Stimulated activated CD8-positive, alpha-beta memory T cell treated with anti-CD3 and anti-CD28 coated beads, Interleukin-15, amount 100 ng/mL, for 4 hours (primary cell): ENCODE measurements at places on chromosomes 7 and 10.

- no peak for DNase-seq
These were observed 81.0 kb downstream of the CPVL start for GRCh38 chr7:29065181-29065857.

DNA sequence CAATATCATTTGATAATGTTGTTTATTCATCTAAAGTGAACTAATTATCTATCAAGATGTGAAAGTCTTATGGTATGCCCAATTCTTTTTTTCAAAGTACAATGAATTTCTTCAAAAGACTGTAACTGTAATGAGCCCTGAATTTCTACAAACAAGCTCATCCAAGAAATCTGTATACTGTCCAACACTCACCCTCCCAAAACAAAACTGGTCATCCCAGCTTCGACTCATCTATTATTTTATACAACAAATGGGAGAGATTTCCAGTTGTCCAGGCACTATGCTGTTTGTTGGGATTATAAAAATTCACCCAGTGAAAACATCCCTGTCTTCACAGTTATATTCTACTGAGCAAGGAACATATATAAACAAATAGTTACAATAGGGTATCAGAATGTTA lies 806.9 kb downstream of the TNS3 start:
- DNase-seq, result no peak

DNA sequence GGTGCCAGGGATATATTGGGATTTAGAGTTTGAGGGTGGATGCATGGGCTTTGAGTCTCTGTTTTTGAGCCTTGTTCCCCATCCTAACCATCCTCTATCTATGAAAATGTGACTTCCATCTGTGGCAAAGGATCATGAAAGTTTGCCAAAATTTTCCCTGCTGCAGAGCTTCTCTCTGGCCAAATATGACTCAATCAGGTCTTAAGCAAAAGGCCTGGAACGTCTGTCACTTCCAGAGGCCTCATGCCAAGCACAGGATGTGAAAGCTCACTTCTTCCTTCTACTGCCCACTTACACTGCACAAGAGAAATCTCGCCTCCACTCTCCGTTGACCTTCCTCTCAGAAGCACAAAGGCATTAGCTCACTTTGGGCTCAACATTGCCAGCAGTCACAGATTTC lies 696.9 kb upstream of the NRP1 start:
- no peak for DNase-seq

DNA sequence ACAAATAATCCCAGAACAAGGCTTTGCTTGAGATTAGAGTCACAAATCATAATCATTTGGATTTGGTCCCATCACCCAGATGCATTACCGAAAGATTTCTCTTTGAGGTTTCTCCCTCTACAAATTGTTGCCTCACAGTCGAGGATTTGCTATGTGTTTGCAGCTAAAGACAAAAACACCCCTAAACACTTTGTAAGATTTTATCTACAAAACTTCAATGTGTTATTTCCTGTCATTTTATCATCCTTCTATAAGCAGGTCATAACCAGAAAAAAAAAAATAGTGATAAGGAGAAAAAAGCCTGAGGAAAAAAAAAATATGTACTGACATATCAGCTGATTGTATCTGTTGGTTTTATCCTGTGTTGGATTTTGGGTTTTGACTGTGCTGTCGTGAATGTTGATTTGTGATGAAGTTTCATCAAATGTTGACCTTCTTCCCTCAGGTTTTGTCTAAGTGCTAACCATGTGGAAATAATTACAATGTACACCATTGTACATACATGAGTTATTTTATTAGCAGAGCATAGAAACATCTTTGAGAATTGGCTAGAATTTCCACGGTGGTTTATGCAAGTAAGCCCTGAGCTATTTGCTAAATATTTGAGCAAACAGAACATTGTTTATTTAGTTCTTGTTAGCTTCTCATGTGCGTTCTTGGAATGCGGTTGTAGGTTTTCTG lies 274.4 kb downstream of the NEBL start:
- DNase-seq, result no peak

DNA sequence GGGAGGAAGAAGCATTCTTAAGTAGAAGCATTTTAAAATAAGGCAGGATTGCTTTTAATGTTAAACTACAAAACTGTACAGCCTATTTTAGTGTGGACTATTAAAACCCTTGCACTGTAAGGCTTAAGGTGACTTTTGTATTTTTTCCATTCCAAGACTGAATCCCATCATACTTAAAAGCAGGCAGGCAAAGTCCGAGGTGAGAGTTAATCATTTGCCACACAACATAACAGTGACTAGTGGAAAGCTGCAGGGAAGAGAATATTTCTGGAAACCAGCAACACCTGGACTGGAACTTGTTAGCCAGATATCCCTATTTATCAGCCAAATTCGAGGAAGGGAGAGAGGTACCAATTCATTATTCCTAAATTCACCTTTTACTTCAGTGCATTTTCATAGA lies 3.5 kb downstream of the PRR15 start:
- DNase-seq, result no peak

DNA sequence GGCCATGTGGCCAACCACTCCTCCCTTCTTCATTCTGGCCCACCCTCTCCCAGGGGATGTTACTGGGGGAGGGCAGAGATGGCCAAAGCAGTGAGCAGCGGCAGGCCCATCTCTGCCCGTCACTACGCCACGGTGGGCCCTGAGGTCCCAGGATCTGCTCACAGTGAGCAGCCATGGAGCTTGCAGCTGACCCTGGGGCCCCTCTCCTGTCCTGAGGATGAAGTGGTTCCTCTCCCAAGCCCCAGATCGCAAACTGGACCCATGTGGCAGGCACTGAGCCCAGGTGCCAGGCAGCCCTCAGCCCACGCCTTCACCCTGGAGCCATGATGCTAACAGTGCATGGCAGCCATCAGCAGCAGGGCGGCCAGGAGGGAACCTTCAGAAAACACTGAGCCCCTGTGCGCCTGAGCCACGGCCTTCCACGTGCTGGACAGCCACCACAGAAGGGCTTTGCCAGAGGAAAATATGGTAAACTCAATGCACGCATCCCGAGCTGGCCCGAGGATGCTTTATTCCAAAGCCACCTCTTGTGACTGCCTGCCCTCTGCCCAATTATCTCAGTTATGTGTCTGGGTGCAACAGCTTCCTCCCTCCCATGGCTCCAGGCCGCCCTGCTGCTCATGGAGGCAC lies 485.7 kb downstream of the PTPRN2 start:
- DNase-seq, result no peak

- no peak for DNase-seq
These were observed 16.6 kb downstream of the MEIG1 start for GRCh38 chr10:14975672-14976273.

DNA sequence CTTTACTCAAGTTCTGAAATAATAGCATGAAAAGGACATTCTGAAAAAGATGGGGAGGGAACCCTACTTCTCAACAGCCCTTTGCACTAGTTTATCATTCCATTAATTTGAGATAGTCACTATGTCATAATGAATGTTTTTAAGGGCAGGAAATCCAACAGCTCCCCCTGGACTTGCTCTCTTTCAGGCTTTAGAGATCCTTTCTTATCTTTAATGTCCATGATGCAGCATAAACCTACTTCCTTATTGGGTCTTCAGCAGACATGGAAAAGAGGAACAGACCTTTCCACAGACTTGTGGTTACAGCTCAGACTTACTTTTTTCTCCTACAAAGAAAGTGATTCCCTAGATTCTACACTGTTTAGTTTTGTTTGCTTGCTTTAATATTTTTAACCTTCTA lies 87.3 kb downstream of the IDE start:
- DNase-seq, result no peak

GRCh38 chr7:111863269-111863668 lies 301.0 kb upstream of the IMMP2L start:
- DNase-seq, result no peak

GRCh38 chr7:87127019-87127418 lies 25.2 kb upstream of the DMTF1 start:
- no peak for DNase-seq

DNA sequence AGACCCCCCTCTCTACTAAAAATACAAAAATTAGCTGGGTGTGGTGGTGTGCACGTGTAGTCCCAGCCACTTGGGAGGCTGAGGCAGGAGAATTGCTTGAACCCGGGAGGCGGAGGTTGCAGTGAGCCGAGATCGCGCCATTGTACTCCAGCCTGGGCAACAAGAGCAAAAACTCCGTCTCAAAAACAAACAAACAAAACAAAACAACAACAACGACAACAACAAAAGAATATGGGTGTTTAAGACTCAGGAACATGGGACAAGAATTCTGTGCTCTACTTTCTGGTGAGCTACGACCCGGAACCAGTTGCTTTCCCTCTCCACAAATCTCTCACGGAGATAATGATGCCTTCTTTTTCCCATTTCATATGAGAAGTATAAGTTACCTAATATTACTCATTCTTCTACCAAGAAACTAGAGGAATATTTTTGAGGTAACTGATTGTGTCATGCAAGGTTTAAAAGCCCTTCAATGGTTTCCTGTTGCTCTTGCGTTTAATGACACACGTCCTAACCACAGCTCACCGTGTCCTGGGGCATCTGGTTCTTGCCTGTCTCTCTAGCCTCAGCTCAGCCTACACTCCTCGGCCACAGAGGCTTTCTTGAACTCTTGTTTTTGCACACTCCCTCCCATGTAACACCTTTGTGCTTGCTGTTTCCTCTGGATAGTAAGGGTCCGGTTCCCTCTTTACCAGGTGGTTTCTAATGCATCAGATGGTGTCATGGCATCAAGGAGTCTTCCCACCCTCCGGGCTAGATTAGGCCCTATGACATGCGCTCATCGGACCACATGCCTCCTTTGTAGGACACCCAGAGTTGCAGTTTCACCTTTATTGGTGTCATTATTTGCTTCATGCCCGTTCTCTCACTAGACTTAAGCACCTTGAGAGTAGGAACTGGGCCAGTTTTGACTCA lies 67.5 kb downstream of the PFKFB3 start:
- peak; percentile 42 for DNase-seq

DNA sequence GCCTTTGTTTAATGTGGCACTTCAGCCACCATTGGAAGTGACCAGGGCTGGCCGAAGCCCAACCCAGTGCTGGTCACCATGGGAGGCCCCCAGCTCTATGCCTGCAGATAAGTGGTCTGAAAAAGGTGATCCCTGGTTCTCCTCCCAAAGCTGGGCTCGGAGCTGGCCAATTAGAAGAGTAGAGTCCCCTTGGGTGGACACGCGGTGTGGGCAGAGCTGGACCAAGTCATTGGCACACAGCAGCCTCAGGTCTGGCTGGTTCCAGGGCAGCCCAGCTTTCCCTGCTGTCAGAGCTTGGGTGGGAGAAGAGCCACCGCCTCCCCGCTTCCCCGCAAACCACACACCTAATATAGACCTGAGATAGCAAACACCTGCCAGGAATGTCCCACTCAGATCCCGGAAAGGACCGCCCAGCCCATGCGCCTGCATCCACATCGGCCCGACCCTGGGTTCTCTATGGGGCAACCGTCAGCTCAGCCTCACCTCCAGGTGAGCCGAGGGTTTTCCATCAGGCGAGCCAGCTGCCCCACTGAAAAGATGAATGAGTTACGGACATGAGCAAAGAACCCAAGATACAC lies 84.3 kb downstream of the TCERG1L start:
- no peak for DNase-seq

GRCh38 chr7:133804127-133804526 lies 323.0 kb upstream of the LRGUK start:
- no peak for DNase-seq
